CD4-positive, alpha-beta T cell treated with Interleukin-21 for 1 hour (primary cell): ENCODE measurements at places on chromosomes 16 and 17.

DNA sequence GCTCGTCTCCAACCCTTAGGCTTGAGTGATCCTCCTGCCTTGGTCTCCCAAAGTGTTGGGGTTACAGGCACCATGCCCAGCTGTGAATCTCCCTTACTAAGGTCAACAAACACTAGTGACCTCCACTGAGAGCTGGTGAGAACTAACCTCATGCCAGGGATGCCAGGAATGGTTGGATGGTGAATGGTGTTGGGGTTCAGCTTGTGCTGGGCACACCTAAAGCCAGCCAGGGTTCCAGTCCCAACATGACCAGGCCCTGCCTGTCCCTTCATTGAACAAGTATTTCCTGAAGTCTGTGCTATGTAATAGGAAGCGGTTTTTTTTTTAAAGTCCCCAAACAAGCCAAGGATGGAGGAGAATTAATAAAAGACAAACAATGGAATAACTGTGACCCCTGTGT, 56.0 kb upstream of the TOB1 start:
- DNase-seq, result no peak

- no peak for DNase-seq
These were observed 118.1 kb downstream of the STXBP4 start for GRCh38 chr17:55086635-55087058.

DNA sequence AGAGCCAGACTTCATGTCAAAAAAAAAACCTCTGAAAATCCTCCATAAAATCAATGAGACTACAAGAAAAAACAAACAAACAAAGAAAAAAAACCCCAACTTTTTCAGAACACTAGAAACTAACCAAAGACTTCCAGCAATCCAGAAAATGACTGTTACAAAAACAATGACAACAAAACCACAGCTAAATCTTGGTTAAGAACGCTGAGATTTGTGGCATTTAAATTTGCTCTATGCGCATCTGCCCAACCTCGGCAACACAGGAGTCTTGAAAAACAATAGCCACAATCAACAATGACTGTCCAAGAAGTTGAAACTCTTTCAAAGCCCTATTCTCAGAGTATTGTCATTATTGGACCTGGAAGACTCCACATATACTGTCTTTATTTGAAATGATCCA, 402.4 kb downstream of the ZFHX3 start:
- no peak for DNase-seq

DNA sequence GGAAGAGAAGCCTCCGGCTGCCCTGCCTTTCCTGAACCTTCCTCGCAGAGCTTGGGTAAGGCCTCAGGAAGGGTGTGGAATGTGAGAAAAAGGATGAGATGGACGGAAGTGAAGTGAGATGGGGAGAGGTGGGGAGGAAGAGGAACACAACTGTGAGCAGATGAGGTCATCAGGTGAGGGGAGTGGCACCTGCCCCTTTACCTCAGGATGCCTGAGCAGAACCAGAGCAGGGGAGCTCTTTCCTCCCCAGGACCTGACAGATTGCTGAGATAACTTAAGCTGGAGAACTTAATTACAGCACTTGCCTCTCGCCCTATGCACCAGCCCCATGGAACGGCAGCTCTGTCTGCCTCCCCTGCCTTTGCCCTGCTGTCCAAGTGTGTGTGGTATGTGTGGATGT, 29.8 kb downstream of the TMEM132E start:
- no peak for DNase-seq
